Stimulated activated memory B cell treated with anti-CD40 and anti-IgM and Interleukin-4, amounts not matched to agents 10 μg/mL and 1 μg/mL and 100 μg/mL, for 72 hours (primary cell): ENCODE measurements at places on chromosomes 7 and 10.

DNA sequence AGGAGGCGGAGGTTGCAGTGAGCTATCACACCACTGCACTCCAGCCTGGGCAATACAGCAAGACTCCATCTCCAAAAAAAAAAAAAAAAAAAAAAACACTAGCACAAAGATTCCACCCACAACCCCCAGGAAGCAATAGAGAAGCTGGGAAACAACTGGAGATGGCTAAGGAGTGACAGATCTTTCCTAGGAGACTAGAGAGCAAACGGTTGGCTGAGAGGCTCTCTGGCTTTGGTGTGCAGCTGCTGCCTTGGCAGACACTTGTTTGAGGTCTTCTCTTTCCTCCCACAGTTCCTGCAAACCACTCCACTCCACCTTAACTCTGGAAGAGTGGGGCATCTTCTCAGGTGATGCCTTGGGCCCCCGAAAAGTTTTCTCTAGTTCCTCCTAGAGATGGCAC, 78.5 kb upstream of the LANCL2 start:
- ATAC-seq = no peak

DNA sequence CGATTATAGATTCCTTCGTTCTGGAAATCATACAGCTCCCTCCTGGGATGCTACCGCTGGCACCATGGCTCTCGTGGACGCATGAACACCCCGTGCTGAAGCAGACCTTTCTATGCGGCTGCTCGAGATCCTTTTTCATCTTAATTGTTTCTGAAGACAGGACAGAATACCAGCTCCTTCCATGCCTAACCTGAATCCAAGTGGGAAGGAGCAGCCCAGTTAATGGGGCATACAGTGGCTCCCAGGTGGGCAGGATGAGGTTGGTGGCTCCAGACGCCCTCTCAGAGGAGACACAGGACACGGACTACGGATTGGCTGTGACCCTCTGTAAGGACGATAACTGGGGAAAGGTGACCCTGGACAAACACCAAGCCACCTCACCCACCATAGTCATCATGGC, 18.4 kb upstream of the LOXL4 start:
- no peak for ATAC-seq

- ATAC-seq = no peak
Observed at GRCh38 chr7:41439515-41439879, 263.4 kb downstream of the INHBA start.

DNA sequence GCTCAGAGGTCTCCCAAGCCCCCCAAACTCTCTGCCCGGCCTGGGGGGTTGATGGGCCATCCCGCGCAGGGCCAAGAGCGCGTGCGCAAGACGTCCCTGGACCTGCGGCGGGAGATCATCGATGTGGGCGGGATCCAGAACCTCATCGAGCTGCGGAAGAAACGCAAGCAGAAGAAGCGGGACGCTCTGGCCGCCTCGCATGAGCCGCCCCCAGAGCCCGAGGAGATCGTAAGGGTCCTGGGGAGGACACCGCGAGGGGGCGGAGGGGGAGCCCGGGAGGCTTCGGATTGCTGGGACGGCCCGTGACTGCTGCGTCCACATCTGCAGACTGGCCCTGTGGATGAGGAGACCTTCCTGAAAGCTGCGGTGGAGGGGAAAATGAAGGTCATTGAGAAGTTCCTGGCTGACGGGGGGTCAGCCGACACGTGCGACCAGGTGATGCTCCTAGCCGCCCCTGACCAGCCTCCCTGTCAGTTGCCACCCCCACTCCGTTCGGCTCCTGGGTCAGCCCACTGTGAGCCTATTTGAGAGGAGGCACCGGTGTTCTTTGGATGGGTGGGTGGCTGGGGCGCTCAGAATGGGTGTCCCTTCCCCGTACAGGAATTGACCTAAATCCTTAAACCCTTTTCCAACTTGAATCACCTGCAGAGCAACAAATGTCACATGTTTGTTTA, 5.7 kb downstream of the ANKRD2 start:
- no peak for ATAC-seq

- ATAC-seq = no peak
Observed at GRCh38 chr7:35454575-35455385, 200.9 kb upstream of the TBX20 start.

GRCh38 chr10:119286983-119287633, 79.7 kb downstream of the GRK5 start:
- ATAC-seq = no peak
